ENCODE measurements at places on chromosomes 13 and 19. TPM values are rescaled to one million over a fixed set of nuclear protein-coding genes. Genes with fewer than 3 reads are reported as not detected.

Gene HCN2
- 0.31 TPM for total RNA-seq

DNA sequence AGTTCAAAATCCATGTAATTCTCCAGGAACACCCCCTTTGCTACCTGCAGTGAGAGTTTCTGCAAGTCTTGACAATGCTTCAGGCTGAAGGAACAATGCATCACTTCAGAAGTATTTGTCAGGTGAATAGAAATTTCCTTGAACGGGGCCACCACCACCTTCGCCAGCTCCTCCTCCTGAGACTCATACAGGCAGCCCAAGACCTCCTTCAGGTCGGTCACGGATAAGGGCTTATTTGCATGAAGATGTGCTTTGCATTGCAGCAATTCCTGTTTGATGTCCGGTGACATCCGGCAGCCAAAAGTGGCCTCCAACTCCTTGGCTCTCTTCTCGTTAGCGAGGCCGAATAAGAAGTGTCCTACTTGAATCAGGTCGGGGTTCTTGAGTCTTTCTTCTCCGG is 8.4 kb downstream of the NLRP7 start:
- no peaks in the 10 kb centered on the region for H3K27me3 ChIP-seq
- no peaks in the 10 kb centered on the region for H3K4me1 ChIP-seq
- no peak overlapping the region for H3K4me3 ChIP-seq

DNA sequence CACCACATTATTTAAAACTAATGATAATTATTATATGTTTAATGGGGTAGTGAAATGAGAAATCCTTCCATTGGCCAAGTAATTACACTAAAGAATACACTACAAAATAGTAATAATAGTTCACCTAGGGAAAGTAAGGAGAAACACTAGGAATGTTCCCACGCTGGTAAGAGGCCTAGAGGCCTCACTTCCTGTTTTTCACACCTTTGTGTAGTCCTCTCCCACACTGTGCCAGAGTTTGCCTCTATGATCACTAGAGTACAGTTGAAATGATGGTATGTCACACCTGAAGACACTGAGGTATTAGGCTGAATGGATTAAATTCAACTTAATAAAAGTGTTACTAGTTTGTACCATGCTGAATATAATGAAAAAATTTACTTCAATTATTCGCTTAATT is 1348.0 kb upstream of the ATXN8OS start:
- no peak for DNase-seq
- H3K36me3 ChIP-seq = no peaks in the 10 kb centered on the region
- H3K4me3 ChIP-seq = no peak overlapping the region
- H3K27ac ChIP-seq = no peak overlapping the region

Gene CBARP
- total RNA-seq = 1.1 TPM

- no peaks in the 10 kb centered on the region for H3K4me1 ChIP-seq
- no peak for DNase-seq
- no peak overlapping the region for H3K4me3 ChIP-seq
- no peak overlapping the region for H3K27ac ChIP-seq
These were observed 123.4 kb upstream of the RFC3 start for GRCh38 chr13:33694546-33694945.

- no peaks in the 10 kb centered on the region for H3K27me3 ChIP-seq
- no peak for DNase-seq
- H3K36me3 ChIP-seq = no peaks in the 10 kb centered on the region
- H3K4me3 ChIP-seq = no peak overlapping the region
These were observed 55.8 kb downstream of the C1QTNF9 start for GRCh38 chr13:24365191-24365590.

DNA sequence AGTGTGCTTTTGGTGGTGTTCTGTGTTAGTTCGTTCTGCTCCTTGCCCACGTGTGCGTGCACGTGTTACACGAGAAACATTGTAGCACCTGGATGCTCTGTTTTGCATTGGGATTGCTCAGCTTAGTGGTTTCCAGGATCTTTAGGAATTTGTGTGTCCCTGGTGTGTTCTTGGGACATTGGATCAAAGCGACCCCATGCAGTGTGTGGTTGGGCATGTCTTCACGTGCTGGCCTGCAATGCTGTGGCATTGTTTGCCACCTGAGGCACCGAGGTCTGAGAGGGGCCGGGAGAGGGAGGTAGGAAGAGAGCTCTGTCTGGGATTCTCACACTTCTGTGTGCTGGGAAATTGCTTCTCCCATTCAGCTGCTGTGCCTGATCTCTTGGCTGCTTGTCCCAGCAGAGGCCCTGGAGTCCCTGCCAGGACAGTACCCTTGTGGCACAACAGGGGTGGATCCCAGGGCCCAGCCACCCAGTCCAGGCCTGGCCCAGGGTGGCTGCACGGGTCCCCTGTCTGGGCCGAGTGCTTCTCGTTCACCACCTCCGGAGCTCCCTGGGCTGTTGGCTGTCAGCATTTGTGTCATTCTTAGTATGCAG is 11.3 kb downstream of the PLEKHJ1 start:
- no peak for DNase-seq
- H3K36me3 ChIP-seq = peaks cover 2% of the 10 kb centered on the region
- H3K4me1 ChIP-seq = no peaks in the 10 kb centered on the region
- no peaks in the 10 kb centered on the region for H3K27me3 ChIP-seq

DNA sequence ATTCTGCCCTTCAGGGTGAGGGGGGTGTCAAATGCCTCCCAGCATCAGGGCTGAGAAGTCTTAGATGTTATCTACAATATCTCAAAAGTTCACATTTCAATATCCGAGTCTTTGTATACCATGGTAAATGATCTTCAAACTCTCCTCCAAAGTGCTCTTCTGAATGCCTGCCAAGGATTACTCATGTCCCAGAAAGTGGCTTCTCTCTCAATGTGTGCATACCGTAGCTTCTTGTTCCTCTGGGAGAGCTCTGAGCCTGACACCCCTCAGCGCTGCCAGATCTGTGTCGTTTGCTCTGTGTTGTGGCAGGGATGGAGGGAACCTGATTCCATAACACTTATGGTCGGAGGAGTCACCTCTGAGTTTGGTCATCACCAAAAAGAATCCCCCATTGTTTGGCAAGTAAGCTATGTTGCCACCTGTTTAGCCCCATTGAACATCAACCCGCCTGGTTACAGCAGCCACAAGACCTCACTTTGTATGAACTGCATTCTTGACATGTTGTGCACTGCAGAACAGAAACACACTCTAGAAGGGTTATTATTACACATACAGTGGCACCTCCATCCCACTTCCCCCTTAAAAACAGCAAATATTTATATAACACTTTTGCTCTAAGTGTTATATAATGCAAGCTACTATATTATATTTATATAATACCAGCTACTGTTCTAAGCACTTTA is 163.1 kb upstream of the MIR17HG start:
- no peaks in the 10 kb centered on the region for H3K4me1 ChIP-seq
- no peaks in the 10 kb centered on the region for H3K27me3 ChIP-seq
- no peaks in the 10 kb centered on the region for H3K36me3 ChIP-seq
- no peak overlapping the region for H3K27ac ChIP-seq

DNA sequence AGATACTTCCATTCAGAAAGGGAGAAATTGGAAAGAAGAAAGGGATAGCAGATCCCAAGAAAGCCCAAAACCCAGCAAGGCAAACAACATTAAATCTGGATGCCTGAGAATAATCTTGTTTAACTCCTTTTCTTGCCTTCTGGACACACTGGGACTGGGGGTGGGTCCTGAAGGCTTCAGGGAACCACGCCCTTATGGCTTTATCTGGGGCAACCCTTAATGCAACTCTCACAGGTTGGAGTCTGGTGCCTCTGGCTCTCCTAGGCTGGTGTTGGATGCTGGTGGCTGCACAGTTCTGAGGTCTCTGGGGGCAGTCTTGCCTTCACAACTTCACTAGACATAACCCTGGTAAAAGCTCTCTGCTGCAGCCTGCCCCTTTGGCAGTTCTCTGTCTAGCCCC is 27.9 kb downstream of the PAN3 start:
- DNase-seq = no peak
- no peaks in the 10 kb centered on the region for H3K36me3 ChIP-seq
- H3K27ac ChIP-seq = no peak overlapping the region
- no peak overlapping the region for H3K4me3 ChIP-seq
- H3K4me1 ChIP-seq = no peaks in the 10 kb centered on the region

GRCh38 chr13:25980255-25980654 is 71.6 kb downstream of the SHISA2 start:
- no peak overlapping the region for H3K4me3 ChIP-seq
- H3K4me1 ChIP-seq = no peaks in the 10 kb centered on the region
- H3K27me3 ChIP-seq = no peaks in the 10 kb centered on the region
- no peaks in the 10 kb centered on the region for H3K36me3 ChIP-seq

DNA sequence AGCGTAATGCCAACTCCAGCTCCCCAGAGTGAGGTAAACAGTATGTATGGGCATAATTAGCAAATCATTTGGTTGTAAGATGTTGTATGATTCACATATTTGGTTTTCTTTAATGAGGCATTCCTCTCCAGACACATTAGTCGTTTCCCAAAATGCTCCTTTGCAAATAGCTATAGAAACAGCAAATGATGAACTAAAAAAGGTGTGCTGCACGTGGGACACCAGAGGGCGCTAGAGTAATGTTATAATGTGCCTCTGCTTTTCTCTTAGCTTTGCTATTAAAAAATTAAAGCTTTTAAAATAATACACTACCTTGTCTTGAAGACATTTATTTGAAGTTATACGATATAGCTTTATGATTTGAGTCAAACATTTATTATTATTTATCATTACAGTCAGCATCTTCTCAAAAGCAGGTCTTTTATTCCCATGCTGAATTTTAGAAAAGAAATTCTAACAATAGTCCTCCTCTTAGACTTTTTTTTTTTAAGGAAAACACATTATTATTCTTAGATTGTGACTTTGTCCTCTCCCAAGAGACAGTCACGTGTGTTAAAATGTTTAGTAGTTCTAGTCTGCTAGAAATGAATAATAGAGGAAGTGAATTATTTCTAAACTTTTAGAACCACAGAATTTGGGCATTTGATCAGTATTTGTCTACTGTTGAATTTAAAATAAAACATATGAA is 121.6 kb upstream of the FRY start:
- DNase-seq = no peak
- H3K27me3 ChIP-seq = no peaks in the 10 kb centered on the region
- peaks cover 4% of the 10 kb centered on the region for H3K4me1 ChIP-seq
- no peak overlapping the region for H3K4me3 ChIP-seq

Gene TJP3
- total RNA-seq = 26.5 TPM

Gene METTL21C
- not detected for total RNA-seq

GRCh38 chr13:27977476-27978300 is 8.6 kb upstream of the CDX2 start:
- no peak overlapping the region for H3K4me3 ChIP-seq
- no peak for DNase-seq
- peaks cover 68% of the 10 kb centered on the region for H3K27me3 ChIP-seq
- H3K4me1 ChIP-seq = peaks cover 2% of the 10 kb centered on the region
- H3K27ac ChIP-seq = no peak overlapping the region

Gene CYP2A7
- total RNA-seq = not detected

DNA sequence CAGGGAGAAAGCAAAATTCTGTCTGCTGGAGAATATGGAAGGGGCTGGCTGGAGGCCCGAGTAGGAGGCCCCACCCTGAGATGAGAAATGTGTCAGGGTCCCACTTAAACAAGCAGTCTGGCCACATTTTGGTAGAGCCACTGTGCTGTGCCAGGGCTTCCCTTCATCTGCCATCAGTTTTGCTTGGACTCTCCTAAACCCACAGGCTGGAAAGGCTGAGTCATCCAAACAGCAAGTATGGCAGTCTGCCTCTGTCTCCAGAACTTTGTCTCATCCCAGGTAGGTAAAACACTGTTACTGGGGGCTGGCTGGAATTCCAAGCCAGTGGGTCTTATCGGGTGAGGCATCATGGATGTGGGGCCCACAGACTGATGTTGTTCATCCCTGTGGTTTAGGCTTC is 1390.6 kb downstream of the UQCRFS1 start:
- no peak overlapping the region for H3K4me3 ChIP-seq
- H3K36me3 ChIP-seq = no peaks in the 10 kb centered on the region
- no peaks in the 10 kb centered on the region for H3K27me3 ChIP-seq
- DNase-seq = no peak

DNA sequence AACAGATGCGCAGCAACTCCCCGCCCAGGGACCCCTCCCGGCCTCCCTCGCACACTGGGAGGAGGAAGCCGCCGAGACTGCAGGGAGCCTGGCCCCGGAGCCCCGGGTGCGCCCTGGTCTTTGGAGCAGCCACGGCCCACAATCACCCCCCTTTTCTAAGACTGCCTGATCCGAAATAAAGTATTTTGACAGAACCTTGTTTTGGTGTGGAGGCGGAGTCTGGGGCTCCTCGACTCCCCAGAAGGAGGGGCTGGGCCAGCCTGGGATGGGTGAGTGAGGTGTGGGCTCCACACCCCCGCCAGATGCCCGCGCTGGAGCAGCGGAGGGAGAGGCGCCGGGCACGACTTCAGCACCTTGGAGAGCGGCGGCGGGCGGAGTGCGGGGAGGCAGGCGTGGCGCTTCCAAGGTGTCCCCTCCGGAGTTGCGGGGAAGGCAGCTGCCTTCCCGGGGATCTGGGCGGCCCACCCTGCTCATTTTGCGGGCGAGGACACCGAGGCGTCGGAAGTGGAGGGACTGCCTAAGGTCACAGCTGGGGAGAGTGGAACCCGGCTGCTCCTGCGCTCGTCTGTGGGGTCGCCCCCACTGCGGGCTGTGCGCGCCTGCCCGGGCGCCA is 9.4 kb downstream of the SIRT6 start:
- H3K27ac ChIP-seq = no peak overlapping the region
- peaks cover 2% of the 10 kb centered on the region for H3K4me1 ChIP-seq
- no peaks in the 10 kb centered on the region for H3K36me3 ChIP-seq
- H3K4me3 ChIP-seq = no peak overlapping the region
- no peaks in the 10 kb centered on the region for H3K27me3 ChIP-seq

GRCh38 chr13:109783815-109784589 is 2.4 kb downstream of the IRS2 start:
- H3K4me3 ChIP-seq = no peak overlapping the region
- no peaks in the 10 kb centered on the region for H3K27me3 ChIP-seq
- no peaks in the 10 kb centered on the region for H3K4me1 ChIP-seq
- no peak overlapping the region for H3K27ac ChIP-seq
- no peak for DNase-seq
- no peaks in the 10 kb centered on the region for H3K36me3 ChIP-seq

- no peaks in the 10 kb centered on the region for H3K4me1 ChIP-seq
- H3K4me3 ChIP-seq = no peak overlapping the region
- no peak for DNase-seq
- H3K27me3 ChIP-seq = no peaks in the 10 kb centered on the region
- H3K27ac ChIP-seq = no peak overlapping the region
These were observed 41.0 kb downstream of the N4BP2L2 start for GRCh38 chr13:32497589-32497988.

Gene CEACAM4
- 4.7 TPM for total RNA-seq

DNA sequence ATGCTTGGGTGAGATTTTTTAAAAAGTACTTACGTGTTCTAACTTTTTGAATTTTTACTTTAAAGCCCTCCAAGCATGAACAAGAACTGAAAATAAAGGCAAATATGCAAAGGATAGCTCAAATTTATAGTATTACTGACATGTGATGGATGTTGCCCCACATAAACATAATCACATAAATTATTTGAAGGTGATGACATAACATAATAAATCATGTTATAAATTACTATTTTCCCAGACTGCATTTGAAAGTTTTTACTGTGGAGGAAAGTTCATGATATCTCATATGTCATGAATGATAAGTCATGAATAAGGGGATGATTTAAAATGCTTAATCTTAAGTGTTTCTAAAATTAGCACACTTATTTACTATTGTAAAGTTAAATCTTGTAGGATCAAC is 705.7 kb upstream of the SLITRK1 start:
- H3K4me1 ChIP-seq = no peaks in the 10 kb centered on the region
- no peaks in the 10 kb centered on the region for H3K36me3 ChIP-seq
- H3K4me3 ChIP-seq = no peak overlapping the region
- no peak for DNase-seq

Gene OLFM4
- 40.9 TPM for total RNA-seq

Gene SPIB
- 1.1 TPM for total RNA-seq

Gene DLEU7
- total RNA-seq = 0.28 TPM

GRCh38 chr13:85771856-85772255 is 27.4 kb downstream of the SLITRK6 start:
- H3K4me1 ChIP-seq = no peaks in the 10 kb centered on the region
- H3K27me3 ChIP-seq = no peaks in the 10 kb centered on the region
- H3K4me3 ChIP-seq = no peak overlapping the region
- H3K36me3 ChIP-seq = no peaks in the 10 kb centered on the region
- no peak for DNase-seq

Gene ZNF850
- 4.2 TPM for total RNA-seq
